HFFc6 (cell line): ENCODE measurements at places on chromosomes 2 and 18. TPM values are rescaled to one million over a fixed set of nuclear protein-coding genes. Genes with fewer than 3 reads are reported as not detected.

The ZNF396 gene
- 0.53 to 0.71 TPM (median 0.66 TPM) in 3 replicates for total RNA-seq

DNA sequence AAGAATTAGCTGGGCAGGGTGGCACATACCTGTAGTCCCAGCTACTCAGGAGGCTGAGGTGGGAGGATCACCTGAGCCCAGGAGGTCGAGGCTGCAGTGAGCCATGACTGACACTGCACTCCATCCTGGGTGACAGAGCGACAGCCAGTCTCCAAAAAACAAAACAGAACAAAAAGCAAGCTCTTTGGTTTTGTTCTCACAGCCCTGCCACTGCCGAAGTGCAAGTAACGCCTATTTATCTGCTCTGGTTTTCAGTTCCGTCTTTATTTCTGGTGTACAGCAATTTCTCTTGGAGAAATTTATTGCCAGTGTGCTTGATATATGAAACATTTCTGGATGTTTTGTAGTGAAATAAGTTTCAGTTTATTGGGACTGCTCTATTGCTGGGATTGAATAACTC lies 61.9 kb downstream of the RAB10 start:
- H3K27me3 ChIP-seq, result no peaks in the 10 kb centered on the region
- H3K4me3 ChIP-seq, result no peak overlapping the region
- peaks cover 9% of the 10 kb centered on the region; the same call in 1 of the 2 replicates for H3K36me3 ChIP-seq
- DNase-seq, result no peak
- H3K27ac ChIP-seq, result no peak overlapping the region

GRCh38 chr2:148021059-148021861 lies at the start of gene MBD5:
MBD5 (plus strand) TSS chr2:148021091.
- peak within 1 kb of the TSS; percentile 83 for H3K27ac ChIP-seq
- H3K27me3 ChIP-seq, result no peaks in the 10 kb centered on the region
- peak; percentile 54 for DNase-seq
- no peaks in the 10 kb centered on the region; the same call in 1 of the 2 replicates for H3K36me3 ChIP-seq

- H3K27me3 ChIP-seq, result no peaks in the 10 kb centered on the region; the same call in none of the 2 replicates
- H3K4me1 ChIP-seq, result peaks cover 34% of the 10 kb centered on the region
- no peaks in the 10 kb centered on the region for H3K36me3 ChIP-seq
- H3K27ac ChIP-seq, result no peak overlapping the region
- H3K4me3 ChIP-seq, result no peak overlapping the region
These were observed 137.4 kb upstream of the RBMS1 start for GRCh38 chr2:160630801-160631590.

The HNRNPA3 gene
- total RNA-seq, result 132 to 205 TPM (median 185 TPM) in 3 replicates

DNA sequence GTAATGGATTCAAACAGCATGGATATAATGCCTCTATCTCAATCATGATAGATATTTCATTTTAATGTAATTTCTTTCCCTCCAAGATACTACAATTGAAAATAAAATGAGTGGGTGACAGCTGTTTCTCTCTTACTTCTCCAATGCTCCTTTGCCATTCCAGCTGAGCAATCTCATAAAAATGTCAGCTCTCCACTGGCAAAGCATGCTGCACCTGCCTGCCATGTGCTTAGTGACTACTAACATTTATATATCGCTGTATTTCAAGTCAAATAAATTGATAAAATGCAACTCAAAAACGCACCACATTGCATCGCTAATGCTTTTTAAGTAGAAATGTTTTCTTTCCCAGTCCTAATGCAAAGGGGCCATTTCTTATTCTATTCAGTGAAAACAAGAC lies 1093.9 kb downstream of the CBLN2 start:
- no peaks in the 10 kb centered on the region; the same call in 1 of the 2 replicates for H3K27me3 ChIP-seq
- H3K36me3 ChIP-seq, result no peaks in the 10 kb centered on the region
- H3K27ac ChIP-seq, result no peak overlapping the region
- DNase-seq, result no peak
- no peaks in the 10 kb centered on the region for H3K4me1 ChIP-seq

The INHA gene
- 0.14 and 0.60 TPM in 2 replicates for total RNA-seq

The CD8B2 gene
- total RNA-seq, result not detected in 3 replicates

The GNAL gene
- 0.16 to 0.37 TPM (median 0.21 TPM) in 3 replicates for total RNA-seq

GRCh38 chr2:230877759-230878598 lies 13.2 kb downstream of the ITM2C start:
- H3K36me3 ChIP-seq, result no peaks in the 10 kb centered on the region
- H3K4me1 ChIP-seq, result no peaks in the 10 kb centered on the region
- no peak overlapping the region for H3K4me3 ChIP-seq
- DNase-seq, result no peak

The ACVR1 gene
- total RNA-seq, result 38.0 to 43.0 TPM (median 40.3 TPM) in 3 replicates

DNA sequence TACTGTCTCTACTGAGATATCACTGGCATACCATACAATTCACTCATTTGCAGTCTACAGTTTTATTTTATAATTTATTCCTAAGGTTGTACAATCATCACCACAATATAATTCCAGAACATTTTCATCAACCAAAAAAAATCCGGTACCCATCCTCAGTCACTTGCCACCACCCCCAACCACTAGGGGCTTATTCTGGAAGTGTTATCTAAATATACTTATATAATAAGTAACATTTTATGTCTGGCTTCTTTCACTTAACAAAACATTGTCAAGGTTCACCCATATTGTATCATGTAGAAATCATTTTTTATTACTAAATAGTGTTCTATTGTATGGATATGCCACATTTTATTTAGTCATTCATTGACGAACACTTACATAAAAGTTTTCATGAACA lies 440.8 kb downstream of the RNF144A start:
- H3K4me1 ChIP-seq, result no peaks in the 10 kb centered on the region
- no peak for DNase-seq

DNA sequence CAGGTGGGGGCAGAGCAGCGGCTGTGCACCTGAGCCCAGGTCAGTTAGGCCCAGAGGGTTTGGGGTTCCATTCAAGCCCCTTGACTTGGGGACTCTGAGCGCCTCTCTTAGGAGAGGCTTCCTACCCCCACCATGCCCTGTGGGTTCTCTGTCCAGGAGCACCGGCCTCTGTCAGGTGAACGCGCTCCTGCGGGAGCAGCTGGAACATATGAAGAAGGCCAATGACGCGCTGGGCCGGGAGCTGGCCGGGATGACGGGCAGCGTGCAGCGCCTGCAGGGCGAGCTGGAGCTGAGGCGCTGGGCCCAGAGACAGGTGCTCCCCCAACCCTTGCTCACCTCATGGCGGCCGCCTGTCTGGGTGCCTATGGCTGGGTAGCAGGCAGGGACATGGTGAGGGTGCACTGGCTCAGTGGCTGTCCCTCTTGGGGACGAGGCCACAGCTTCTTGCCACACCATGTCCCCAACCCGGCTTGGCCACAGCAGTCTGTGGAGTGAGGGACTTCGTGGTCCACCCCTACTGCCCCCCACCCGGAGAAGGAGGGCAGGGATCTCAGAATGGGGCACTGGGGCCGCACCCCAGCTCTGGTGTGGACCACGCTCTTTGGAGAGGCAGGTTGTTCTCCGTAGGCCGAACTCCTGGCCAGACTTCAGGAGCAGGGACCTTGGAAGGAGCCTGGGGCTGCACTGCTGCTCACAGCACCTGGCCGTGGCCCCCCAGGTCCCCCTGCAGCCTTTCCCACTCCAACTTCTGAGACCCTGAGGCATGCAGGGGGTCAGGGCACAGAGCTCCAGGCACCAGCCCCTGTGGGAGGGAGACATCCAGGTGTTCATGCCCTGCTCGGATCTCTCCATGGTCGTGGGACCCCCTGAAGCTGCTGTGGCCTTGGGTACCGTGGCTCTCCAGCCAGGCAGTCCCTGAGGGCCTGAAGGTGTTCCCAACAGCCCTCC lies 19.7 kb downstream of the CROCC2 start:
- peaks cover 4% of the 10 kb centered on the region for H3K27me3 ChIP-seq
- no peak overlapping the region for H3K4me3 ChIP-seq
- H3K27ac ChIP-seq, result no peak overlapping the region
- DNase-seq, result no peak

DNA sequence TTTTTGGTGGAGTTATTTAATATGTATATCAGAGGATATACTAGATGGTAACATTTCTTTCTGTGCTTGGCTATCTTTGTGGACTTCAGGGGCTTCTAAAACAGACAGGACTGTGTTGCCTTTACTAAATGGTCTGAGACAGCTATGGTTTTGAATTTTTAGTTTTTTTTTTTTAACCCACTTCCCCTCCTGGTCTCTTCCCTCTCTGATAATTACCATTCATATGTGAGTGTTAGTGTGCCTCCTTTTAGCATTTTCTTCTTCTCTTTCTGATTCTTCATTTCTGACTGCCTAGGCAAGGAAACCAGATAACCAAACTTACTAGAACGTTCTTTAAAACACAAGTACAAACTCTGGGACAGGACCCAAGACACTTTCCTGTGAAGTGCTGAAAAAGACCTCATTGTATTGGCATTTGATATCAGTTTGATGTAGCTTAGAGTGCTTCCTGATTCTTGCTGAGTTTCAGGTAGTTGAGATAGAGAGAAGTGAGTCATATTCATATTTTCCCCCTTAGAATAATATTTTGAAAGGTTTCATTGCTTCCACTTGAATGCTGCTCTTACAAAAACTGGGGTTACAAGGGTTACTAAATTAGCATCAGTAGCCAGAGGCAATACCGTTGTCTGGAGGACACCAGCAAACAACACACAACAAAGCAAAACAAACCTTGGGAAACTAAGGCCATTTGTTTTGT lies 52.7 kb downstream of the SMAD4 start:
- no peak overlapping the region; the same call in 1 of the 2 replicates for H3K4me3 ChIP-seq
- peaks cover 18% of the 10 kb centered on the region for H3K4me1 ChIP-seq
- no peaks in the 10 kb centered on the region; the same call in 1 of the 2 replicates for H3K27me3 ChIP-seq
- no peak for DNase-seq
- peaks cover 65% of the 10 kb centered on the region for H3K36me3 ChIP-seq
